ENCODE measurements at places on chromosomes 12 and 14.

- peak; percentile 83 for DNase-seq
- no peaks in the 10 kb centered on the region for H3K4me1 ChIP-seq
- H3K36me3 ChIP-seq = no peaks in the 10 kb centered on the region
- no peak within 1 kb of the TSS for H3K27ac ChIP-seq
- peak within 1 kb of the TSS; percentile 32 for H3K4me3 ChIP-seq
These were observed at the start of gene MMP17 for GRCh38 chr12:131827961-131828534. MMP17 (plus strand) TSS chr12:131828393; CDS start chr12:131828495, 102 bp downstream.

DNA sequence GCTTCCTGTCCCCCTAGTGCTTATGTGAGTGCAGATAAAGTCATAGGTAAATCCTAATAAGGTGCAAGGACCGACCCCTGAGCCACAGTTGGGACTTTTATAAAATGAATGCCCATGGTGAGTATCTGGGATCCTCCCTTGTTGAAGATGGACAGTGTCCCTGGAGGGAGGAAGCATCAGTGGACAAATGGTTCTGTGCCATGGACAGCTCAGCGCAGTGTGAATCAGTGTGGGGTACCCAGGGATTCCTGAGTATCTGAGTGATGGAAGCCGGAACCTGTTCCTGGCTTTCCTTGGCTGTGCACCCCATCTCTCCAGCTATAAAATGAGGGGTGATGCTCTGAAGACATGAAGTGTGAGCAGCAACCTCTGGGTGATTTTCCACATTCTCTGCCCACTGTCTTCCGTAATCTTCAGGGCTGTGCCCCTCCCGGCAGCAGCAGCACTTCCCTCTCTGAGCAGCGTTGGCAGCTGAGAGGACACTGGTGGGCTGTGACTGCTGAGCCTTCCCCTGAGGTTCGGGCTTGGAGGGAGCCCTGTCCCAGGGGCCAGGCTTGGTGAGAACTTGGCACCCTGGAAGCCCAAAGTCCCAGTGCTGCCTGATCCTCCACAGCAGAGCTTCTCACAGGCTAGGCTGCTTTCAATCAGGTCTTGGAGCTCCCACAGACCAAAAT is 25.0 kb downstream of the VCPKMT start:
- no peaks in the 10 kb centered on the region for H3K27me3 ChIP-seq
- H3K4me1 ChIP-seq = peaks cover 5% of the 10 kb centered on the region
- H3K36me3 ChIP-seq = no peaks in the 10 kb centered on the region
- DNase-seq = no peak

GRCh38 chr12:66692170-66692569 is 13.3 kb upstream of the GRIP1 start:
- no peak for DNase-seq
- no peaks in the 10 kb centered on the region for H3K27me3 ChIP-seq
- no peaks in the 10 kb centered on the region for H3K36me3 ChIP-seq
- no peak overlapping the region for H3K27ac ChIP-seq

DNA sequence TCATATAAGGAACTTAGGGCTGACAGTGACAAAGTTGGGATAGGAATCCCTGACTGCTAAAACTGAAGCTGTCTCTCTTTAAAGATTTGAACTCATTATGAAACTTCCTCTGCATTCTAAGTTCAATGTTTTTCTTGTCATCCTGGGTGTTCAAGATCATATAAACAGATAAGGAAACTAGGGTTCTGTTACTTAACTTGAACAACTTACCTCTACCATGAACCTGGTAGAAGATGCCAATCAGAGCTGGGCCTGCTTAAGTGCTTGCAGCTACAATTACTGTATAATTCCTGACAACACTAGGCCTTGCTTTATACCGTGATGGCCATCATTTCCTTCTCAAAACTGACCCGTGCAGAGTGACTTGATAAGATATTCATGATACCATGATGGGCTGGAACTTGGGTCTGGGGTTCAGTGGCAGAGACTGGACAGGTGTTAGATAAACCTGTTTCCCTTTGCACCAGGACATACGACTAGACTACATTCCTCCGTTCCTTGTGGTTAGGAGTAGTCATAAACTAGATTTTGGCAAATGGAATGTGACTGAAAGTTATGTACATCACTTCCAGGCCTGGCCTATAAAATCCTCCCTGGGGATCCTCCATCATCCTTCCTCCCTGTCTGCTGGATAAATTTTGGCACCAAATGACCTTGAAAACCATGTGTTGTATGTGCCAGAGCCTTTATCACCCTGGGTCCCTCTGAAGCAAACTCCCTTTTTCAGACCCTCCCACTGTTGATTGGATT is 172.2 kb upstream of the PRICKLE1 start:
- no peak for DNase-seq
- no peaks in the 10 kb centered on the region for H3K27me3 ChIP-seq

GRCh38 chr12:130026608-130027176 is 122.9 kb upstream of the TMEM132D start:
- peaks cover 45% of the 10 kb centered on the region for H3K27me3 ChIP-seq
- no peak for DNase-seq
- no peak overlapping the region for H3K27ac ChIP-seq
- no peak overlapping the region for H3K4me3 ChIP-seq

- H3K4me1 ChIP-seq = peaks cover 25% of the 10 kb centered on the region
- no peak overlapping the region for H3K4me3 ChIP-seq
- peak overlapping the region; percentile 15 for H3K27ac ChIP-seq
- no peaks in the 10 kb centered on the region for H3K36me3 ChIP-seq
- no peaks in the 10 kb centered on the region for H3K27me3 ChIP-seq
These were observed 10.1 kb downstream of the CHST11 start for GRCh38 chr12:104466709-104467345.

- DNase-seq = no peak
- no peaks in the 10 kb centered on the region for H3K36me3 ChIP-seq
- H3K27me3 ChIP-seq = no peaks in the 10 kb centered on the region
- H3K27ac ChIP-seq = peak within 1 kb of the TSS; percentile 89
- H3K4me1 ChIP-seq = peaks cover 6% of the 10 kb centered on the region
- H3K4me3 ChIP-seq = peak within 1 kb of the TSS; percentile 88
These were observed at the start of gene RAB35 for GRCh38 chr12:120116441-120116791. RAB35 (minus strand) TSS chr12:120116753; CDS start chr12:120116650, 103 bp downstream.

GRCh38 chr12:88391556-88391955 is 188.7 kb downstream of the KITLG start:
- H3K27ac ChIP-seq = no peak overlapping the region
- H3K27me3 ChIP-seq = no peaks in the 10 kb centered on the region
- H3K36me3 ChIP-seq = no peaks in the 10 kb centered on the region

GRCh38 chr14:30638926-30639325 is 16.8 kb downstream of the SCFD1 start:
- no peaks in the 10 kb centered on the region for H3K27me3 ChIP-seq
- peaks cover 31% of the 10 kb centered on the region for H3K36me3 ChIP-seq
- DNase-seq = peak; percentile 47
- H3K4me3 ChIP-seq = no peak overlapping the region
- no peaks in the 10 kb centered on the region for H3K4me1 ChIP-seq
- no peak overlapping the region for H3K27ac ChIP-seq

GRCh38 chr12:29921307-29921706 is 137.6 kb upstream of the TMTC1 start:
- no peak overlapping the region for H3K4me3 ChIP-seq
- H3K27me3 ChIP-seq = no peaks in the 10 kb centered on the region
- peaks cover 21% of the 10 kb centered on the region for H3K4me1 ChIP-seq
- peak; percentile 56 for DNase-seq
- no peak overlapping the region for H3K27ac ChIP-seq

DNA sequence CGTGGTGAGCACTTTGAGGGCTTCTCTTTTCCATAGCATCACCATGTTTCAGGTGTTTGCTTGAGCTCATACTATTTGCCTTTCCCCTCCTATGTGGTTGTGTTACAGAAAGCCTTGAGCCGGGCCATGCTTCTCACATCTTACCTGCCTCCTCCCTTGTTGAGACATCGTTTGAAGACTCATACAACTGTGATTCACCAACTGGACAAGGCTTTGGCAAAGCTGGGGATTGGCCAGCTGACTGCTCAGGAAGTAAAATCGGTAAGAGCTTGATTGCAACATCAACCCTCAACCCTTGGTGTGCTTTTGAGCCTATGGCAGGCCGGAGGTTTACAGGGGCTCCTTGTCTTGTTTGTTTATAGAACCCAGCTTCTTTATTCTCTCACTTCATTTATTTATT is 8.1 kb downstream of the LETMD1 start:
- no peaks in the 10 kb centered on the region for H3K27me3 ChIP-seq
- peak; percentile 77 for DNase-seq
- no peak overlapping the region for H3K4me3 ChIP-seq
- H3K4me1 ChIP-seq = no peaks in the 10 kb centered on the region
- no peak overlapping the region for H3K27ac ChIP-seq

DNA sequence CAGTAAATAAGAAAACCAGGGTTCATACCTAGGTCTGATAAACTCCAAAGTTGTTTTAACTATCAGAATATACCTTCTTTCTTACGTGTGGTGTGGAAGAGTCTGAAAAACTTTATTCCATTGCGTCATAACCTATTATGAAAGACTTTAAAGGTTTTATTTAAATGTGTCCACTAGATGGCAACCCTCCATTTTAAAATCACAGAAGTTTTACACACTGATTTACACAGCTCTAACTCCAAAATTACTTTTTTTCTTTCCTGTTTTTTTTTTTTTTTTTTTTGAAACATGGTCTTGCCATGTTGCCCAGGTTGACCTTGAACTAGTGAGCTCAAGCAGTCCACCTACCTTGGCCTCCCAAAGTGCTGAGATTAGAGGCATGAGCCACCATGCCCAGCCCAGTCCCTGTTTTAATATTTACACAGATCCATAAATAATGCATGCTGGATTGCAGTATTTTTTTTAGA is 17.3 kb upstream of the TMPRSS12 start:
- DNase-seq = peak; percentile 52
- H3K27ac ChIP-seq = no peak overlapping the region

DNA sequence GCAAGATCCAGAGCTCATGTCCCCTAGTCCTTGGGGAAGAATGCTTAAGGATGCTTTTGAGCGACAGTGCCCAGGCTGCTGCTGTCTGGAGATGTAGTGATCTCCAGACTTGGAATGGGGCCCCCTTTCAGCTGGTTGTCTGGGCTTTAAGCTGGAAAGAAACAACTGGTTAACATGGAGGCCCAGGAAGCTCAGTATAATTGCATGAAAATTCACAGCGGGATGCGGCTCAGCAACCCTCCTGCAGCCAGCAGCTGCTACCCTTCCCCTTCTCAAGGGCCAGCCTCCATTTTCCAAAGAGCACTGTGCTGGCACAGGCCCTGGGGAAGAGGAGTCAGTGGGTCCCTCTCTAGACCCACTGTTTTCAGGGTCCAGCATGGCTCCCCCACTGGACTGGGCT is 26.3 kb downstream of the RAB35 start:
- H3K27ac ChIP-seq = no peak overlapping the region
- no peaks in the 10 kb centered on the region for H3K27me3 ChIP-seq
- DNase-seq = no peak
- H3K4me1 ChIP-seq = peaks cover 16% of the 10 kb centered on the region
- H3K4me3 ChIP-seq = no peak overlapping the region

GRCh38 chr14:91228112-91229004 is 16.1 kb downstream of the GPR68 start:
- no peaks in the 10 kb centered on the region for H3K4me1 ChIP-seq
- no peak for DNase-seq
- no peak overlapping the region for H3K27ac ChIP-seq
- no peak overlapping the region for H3K4me3 ChIP-seq
- no peaks in the 10 kb centered on the region for H3K27me3 ChIP-seq
- no peaks in the 10 kb centered on the region for H3K36me3 ChIP-seq

DNA sequence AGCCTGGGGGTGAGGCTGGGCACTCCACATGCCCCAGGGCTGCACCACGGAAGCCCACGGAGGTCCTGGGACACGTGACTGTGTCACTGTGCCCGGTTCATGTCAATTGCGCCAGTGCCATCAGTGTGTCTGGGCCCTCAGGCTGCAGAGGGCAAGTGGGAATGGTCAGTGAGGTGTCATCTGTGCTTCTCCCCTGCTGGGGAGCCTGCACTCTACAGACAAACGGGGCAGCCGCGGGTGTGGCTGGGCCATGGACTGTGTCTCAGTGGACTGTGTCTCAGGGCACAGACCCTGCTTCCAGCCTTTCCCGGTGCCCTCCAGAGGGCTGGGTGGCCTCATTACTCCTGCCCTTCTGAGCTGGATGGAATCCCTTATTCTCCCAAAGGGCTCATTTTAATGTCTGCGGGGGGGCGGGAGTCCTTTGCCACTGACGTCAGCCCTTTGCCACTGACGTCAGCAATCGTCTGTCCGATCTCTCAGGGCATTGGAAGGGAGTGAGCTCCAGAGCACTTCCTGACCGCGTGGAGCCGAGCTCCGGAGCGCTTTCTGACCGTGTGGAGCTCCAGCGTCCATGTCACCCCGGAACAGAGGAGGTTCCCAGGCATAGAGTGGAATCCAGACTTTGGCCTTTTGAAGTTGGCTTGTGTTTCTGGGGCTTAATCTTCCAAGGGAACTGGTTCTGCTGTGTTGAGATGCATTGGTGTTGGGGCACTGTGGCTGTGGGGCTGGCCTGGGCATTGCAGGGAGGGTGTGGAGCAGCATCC is 72.4 kb downstream of the ADGRD1 start:
- no peaks in the 10 kb centered on the region for H3K27me3 ChIP-seq
- no peak overlapping the region for H3K4me3 ChIP-seq
- no peak overlapping the region for H3K27ac ChIP-seq
- peaks cover 13% of the 10 kb centered on the region for H3K36me3 ChIP-seq
- H3K4me1 ChIP-seq = no peaks in the 10 kb centered on the region

DNA sequence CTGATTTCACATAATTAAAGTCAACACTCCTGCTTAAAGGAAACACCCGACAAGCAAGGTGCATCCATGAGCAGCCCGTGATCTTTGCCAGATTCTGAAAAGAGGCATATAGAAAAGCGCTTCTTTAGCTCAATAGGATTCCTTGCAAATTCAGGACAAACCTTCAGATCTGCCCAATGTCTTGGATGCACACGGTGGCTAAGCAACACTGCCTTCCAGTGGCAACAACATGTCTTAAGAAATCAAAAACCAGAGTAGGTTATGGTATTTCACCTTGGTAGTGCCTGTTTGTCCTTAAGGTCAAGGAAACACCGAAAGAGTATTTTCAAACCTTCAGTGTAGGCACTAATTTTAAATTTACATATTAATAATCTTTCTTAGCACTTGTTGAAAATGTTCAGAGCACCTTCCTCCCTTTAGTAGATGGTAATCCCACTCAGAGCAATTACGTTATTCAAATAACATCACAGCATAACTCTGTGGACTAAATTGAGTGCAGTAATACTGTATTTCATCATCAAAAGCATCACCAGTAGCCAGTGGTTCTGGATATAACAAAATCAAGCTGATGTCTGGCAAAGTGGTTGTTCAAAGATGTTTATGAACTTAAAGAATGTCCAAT is 58.0 kb upstream of the CDKN3 start:
- H3K4me1 ChIP-seq = peaks cover 4% of the 10 kb centered on the region
- no peaks in the 10 kb centered on the region for H3K36me3 ChIP-seq
- DNase-seq = peak; percentile 29
- no peak overlapping the region for H3K27ac ChIP-seq

GRCh38 chr14:89164168-89165073 is 252.6 kb downstream of the FOXN3 start:
- H3K27ac ChIP-seq = no peak overlapping the region
- H3K4me1 ChIP-seq = no peaks in the 10 kb centered on the region
- DNase-seq = no peak
- H3K4me3 ChIP-seq = no peak overlapping the region
